ENCODE measurements at places on chromosomes 12 and 14. TPM values are rescaled to one million over a fixed set of nuclear protein-coding genes. Genes with fewer than 3 reads are reported as not detected.

The TAS2R8 gene
- total RNA-seq, result not detected

The RD3L gene
- total RNA-seq, result not detected

GRCh38 chr12:123683964-123684363, 13.1 kb downstream of the TCTN2 start:
- H3K36me3 ChIP-seq, result peaks cover 5% of the 10 kb centered on the region
- DNase-seq, result no peak
- H3K27me3 ChIP-seq, result no peaks in the 10 kb centered on the region
- no peaks in the 10 kb centered on the region for H3K4me1 ChIP-seq
- no peak overlapping the region for H3K27ac ChIP-seq

- no peak for DNase-seq
- peaks cover 5% of the 10 kb centered on the region for H3K4me1 ChIP-seq
- H3K27me3 ChIP-seq, result no peaks in the 10 kb centered on the region
- H3K36me3 ChIP-seq, result no peaks in the 10 kb centered on the region
- H3K27ac ChIP-seq, result no peak overlapping the region
- H3K4me3 ChIP-seq, result no peak overlapping the region
Observed at GRCh38 chr12:12399776-12400305, 43.0 kb downstream of the BORCS5 start.

GRCh38 chr12:128798571-128799341, 25.0 kb downstream of the SLC15A4 start:
- peaks cover 67% of the 10 kb centered on the region for H3K36me3 ChIP-seq
- H3K4me1 ChIP-seq, result peaks cover 36% of the 10 kb centered on the region
- H3K4me3 ChIP-seq, result no peak overlapping the region
- DNase-seq, result no peak
- H3K27ac ChIP-seq, result no peak overlapping the region

GRCh38 chr12:7915661-7916403, 20.2 kb downstream of the SLC2A3 start:
- H3K27me3 ChIP-seq, result no peaks in the 10 kb centered on the region
- DNase-seq, result peak; percentile 49

DNA sequence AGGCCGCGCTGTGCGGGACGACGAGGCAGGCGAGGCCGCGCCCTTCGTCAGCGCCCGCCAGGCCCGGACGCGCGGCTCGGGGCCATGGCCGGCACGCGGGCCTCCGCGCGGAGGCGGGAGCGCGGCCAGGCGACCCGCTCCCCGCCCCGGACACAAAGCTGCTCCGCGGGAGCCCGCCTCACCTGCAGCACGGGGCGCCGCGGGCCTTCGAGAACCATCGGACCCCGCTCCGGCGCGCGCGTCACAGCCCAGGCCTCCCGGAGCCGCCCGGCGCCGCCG, 342 bp downstream of the DICER1 start:
- no peak overlapping the region for H3K27ac ChIP-seq
- peak overlapping the region; percentile 83 for H3K4me3 ChIP-seq
- DNase-seq, result no peak
- H3K4me1 ChIP-seq, result peaks cover 28% of the 10 kb centered on the region
- H3K36me3 ChIP-seq, result no peaks in the 10 kb centered on the region
- no peaks in the 10 kb centered on the region for H3K27me3 ChIP-seq

All from CD4-positive, alpha-beta T cell (primary cell).